ENCODE measurements at places on chromosomes 4 and X. TPM values are rescaled to one million over a fixed set of nuclear protein-coding genes. Genes with fewer than 3 reads are reported as not detected.

NCBP2L gene
- not detected for total RNA-seq

LDB2 gene
- 360 TPM for total RNA-seq

DCAF8L2 gene
- not detected for total RNA-seq

C4orf50 gene
- total RNA-seq: under 0.01 TPM

EVC2 gene
- total RNA-seq: 10.4 TPM

SLC6A8 gene
- total RNA-seq: 5.9 TPM

EPGN gene
- total RNA-seq: not detected

TMEM156 gene
- total RNA-seq: 0.39 TPM

ARR3 gene
- not detected for total RNA-seq

SPON2 gene
- 0.26 TPM for total RNA-seq

NXF3 gene
- not detected for total RNA-seq

CHST7 gene
- 61.7 TPM for total RNA-seq

CT45A2 gene
- not detected for total RNA-seq

TCEAL5 gene
- not detected for total RNA-seq

CACNA1F gene
- total RNA-seq: under 0.01 TPM

GLA gene
- total RNA-seq: 23.3 TPM

NPY2R gene
- not detected for total RNA-seq

SYTL4 gene
- total RNA-seq: 16.8 TPM

DMD gene
- total RNA-seq: 1.8 TPM

PDE5A gene
- total RNA-seq: 3.4 TPM

FAM149A gene
- 0.13 TPM for total RNA-seq

HTN1 gene
- total RNA-seq: 0.26 TPM

CXCL11 gene
- 0.26 TPM for total RNA-seq

NAAA gene
- 21.1 TPM for total RNA-seq

FAM200B gene
- total RNA-seq: 20.1 TPM

RAI2 gene
- 1.2 TPM for total RNA-seq

BOD1L1 gene
- total RNA-seq: 17.8 TPM

TRO gene
- 1.2 TPM for total RNA-seq

SAGE1 gene
- total RNA-seq: not detected

ACE2 gene
- not detected for total RNA-seq

MAGEE2 gene
- total RNA-seq: not detected

CCDC160 gene
- total RNA-seq: not detected

KLHL34 gene
- total RNA-seq: not detected

ZXDA gene
- 12.8 TPM for total RNA-seq

EDA gene
- total RNA-seq: 2.5 TPM

AFM gene
- total RNA-seq: not detected

HS3ST1 gene
- total RNA-seq: 0.77 TPM

WWC2 gene
- total RNA-seq: 20.3 TPM

IQCM gene
- total RNA-seq: not detected

SSX4B gene
- total RNA-seq: not detected

CTAG2 gene
- not detected for total RNA-seq

GNRHR gene
- not detected for total RNA-seq

Data from dermis microvascular lymphatic vessel endothelial cell (primary cell).